ENCODE measurements at places on chromosomes 1 and 21.
A peak's percentile ranks its signal among the peaks of the same experiment; 100 is the strongest.

- peak; percentile 88 for DNase-seq
These were observed at the start of gene RBM8A for GRCh38 chr1:145927063-145927886. Gene RBM8A (minus strand): TSS chr1:145927484. CDS start chr1:145927426, 58 bp downstream.

GRCh38 chr1:69697340-69697739, 129.6 kb downstream of the LRRC7 start:
- DNase-seq = no peak

DNA sequence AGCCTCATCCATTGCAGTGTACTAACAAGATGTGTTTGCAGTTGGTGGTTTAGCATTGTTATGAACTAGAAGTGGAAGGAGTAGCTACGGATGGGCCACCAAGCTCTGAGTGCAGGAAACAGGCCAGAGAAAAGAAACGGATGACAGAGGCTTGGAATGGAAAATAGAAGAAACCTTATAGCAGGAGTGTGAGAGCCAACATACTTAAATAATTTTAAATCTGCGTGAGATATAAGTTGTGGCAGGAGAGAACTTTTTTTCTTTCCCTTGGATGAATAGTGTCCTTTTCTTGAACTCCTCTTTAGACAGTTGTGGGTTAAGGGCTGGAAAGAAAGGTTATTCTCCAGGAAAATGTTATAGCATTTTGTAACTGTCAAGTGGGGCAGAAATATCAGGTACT, 54.2 kb downstream of the RGL1 start:
- DNase-seq = no peak

- no peak for DNase-seq
These were observed 6.8 kb downstream of the KCNC4 start for GRCh38 chr1:110216844-110217444.

- no peak for DNase-seq
These were observed 137.8 kb downstream of the RWDD3 start for GRCh38 chr1:95371666-95372282.

GRCh38 chr1:232793944-232794343, 11.3 kb upstream of the MAP10 start:
- DNase-seq = no peak

DNA sequence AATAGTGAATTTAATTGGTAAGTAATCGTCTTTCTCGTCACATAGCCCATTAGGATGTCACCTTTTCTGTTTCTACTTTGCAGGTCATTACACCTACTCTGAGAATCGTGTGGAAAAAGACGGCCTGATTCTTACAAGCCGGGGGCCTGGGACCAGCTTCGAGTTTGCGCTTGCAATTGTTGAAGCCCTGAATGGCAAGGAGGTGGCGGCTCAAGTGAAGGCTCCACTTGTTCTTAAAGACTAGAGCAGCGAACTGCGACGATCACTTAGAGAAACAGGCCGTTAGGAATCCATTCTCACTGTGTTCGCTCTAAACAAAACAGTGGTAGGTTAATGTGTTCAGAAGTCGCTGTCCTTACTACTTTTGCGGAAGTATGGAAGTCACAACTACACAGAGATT, 23.3 kb downstream of the PARK7 start:
- DNase-seq = no peak

DNA sequence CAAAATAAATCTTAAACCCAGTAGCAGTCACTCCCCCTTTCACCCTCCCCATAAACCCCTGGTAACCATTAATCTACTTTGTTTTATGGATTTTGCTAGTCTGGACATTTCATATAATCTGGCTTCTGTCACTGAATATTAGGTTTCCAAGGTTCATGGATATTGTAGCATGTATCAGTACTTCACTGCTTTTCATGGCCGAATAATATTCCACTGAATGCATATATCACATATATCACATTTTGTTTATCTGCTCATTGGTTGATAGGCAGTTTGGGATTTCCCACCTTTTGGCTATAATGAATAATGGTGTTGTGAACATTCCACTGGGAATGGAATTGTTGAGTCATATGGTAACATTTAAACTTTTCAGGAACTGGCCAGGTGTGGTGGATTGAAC, 4.6 kb upstream of the WDR4 start:
- DNase-seq = no peak

DNA sequence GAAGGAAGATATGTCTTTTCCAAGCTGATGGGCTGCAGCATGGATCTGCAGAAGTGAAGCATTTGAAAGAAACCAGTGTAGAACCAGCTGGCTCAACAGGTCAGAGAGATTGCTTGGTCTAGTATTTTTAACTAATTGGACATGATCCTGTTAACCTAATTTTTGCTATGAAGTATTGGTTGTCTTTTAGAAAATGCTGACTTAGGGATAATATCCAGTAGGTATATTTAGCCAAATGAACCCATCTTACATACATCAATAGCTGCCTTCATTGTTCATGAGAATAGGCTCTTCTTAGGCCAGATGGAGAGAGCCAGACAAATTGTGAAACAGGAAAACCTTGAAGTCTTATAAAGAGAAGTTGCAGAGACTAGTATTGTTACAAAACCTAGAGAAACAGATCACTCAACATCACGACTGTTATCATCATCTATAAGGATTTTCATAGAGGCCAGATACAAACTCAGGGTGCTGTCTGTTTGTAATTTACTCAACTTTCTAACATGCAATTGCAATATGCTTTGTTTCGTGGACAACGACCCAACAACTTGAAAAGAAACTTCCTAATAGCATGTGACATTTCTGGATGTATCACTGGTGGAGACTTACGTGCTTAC, 148.2 kb downstream of the DISC1 start:
- no peak for DNase-seq

- DNase-seq = no peak
These were observed 66.1 kb downstream of the SKI start for GRCh38 chr1:2294033-2294724.

- no peak for DNase-seq
These were observed 313.5 kb downstream of the DISC1 start for GRCh38 chr1:231940116-231940515.

DNA sequence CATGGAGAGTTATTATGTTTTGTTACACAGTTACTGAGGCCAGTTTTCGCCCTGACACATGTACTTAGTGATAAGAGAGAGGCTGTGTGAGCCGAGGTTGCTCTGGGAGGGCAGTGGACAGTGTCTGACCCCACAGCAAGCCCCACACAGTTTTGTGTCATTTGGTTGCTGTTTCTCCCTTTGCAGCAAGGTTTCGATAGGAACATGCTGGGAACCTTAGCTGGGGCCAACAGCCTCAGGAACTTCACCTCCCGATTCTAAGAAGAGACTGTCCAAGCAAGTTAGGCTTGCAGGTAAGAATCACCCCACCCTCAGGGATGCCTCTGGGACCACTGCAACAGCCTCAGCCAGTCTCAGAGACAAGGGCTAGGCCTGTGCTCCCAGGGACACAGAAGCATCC, 45.3 kb downstream of the PKP1 start:
- no peak for DNase-seq

DNA sequence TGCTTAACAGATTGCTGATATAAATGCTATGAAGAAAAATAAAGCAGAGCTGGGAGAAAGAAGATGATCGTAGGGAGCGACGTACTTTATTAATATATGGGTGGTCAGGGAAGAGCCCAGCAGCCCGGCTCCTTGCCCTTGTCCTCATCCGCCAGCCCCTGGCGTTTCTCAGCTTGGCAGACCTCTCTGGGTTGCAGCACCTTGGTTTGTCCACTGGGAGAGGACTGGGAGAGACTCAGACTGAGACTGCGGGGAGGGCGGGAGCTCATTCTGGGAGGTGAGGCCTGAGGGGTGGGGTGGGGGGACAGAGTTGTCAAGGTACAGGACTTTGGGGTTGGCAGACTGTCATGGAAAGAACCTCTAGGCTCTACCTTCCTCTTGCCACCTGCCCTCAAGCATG, 3.3 kb upstream of the S100A3 start:
- no peak for DNase-seq

Measured in stimulated activated CD8-positive, alpha-beta memory T cell treated with anti-CD3 and anti-CD28 coated beads, Interleukin-4, amount 100 ng/mL, for 1 hour (primary cell).